Stimulated activated CD8-positive, alpha-beta memory T cell treated with anti-CD3 and anti-CD28 coated beads, Interleukin-4, amount 100 ng/mL, for 1 hour (primary cell): ENCODE measurements at places on chromosomes 3 and 15.

DNA sequence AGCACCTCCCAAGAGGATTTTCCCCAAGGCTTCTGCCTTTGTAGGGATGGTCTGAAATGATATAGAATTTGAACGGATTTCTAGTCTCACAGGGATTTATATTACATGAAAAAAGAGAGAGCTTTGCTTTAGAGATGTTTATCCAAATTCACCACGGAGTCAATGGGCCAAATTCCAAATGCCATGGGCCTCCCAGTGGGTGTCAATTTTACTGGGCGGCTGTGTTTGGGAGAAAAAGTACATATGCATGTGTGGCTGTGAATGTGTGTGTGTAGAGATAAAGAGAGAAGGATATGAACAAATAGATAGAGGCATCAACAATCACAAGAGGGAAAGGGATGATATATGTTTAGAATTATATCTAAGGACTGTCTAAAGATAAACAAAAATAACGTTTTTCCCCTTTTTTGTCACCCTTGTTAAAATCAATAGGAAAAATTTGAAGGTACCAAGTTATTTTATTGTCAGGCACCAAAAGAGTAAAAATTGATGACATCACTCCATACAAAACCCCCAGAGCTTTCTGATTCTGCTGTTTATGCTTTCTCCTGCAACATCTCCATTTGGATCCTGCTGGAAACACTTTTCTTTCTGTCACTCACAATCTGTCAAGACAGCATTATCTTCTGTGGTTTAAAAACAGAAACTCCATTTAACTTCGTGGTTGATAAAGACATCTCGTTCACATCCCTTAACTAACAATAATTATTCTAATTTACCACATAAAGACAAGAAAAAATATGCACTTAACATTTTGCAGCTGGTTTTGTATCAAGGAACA is 160.7 kb downstream of the FHIT start:
- DNase-seq = no peak

DNA sequence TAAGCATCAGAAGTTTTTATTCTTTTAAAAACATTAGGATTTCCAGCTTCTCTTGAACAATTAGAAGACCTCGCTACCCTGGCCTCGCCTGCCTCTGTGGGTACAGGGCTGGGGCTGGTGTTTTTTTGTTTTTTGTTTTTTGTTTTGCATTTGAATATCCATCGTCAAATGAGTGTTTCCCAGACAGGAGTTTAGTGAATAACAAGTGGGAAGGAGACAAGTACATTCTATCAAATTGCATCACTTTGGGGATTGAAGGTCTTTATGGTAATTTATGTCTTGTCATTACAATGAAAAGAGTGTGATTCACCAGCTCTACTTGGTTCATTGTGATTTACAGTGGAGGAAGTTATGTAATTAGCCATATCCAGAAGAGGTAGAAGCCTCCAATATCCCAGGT is 161.1 kb upstream of the UBE2E1 start:
- no peak for DNase-seq

GRCh38 chr3:184316792-184317191 is 2.4 kb downstream of the EIF4G1 start:
- no peak for DNase-seq

- no peak for DNase-seq
These were observed 98.3 kb downstream of the CMSS1 start for GRCh38 chr3:99915906-99916432.

DNA sequence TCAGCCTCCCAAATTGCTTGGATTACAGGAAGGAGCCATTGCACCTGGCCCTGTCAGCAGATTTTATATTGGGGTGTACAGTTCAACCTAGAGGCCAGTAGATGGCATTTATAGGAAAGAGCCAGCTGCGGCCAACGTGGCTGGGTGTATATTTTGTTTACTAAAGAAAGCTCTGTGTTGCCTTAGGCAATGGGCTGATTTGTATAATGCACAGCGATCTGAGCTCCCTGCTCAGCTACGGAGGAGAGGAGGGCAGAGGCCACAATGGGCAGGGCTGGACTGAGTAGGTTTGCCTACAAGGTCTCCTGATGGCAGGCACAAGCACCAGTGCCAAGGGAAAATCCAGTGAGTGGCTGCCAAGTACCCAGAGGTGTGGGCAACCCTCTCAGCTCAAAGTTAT is 282.4 kb downstream of the ARPP21 start:
- DNase-seq = no peak

DNA sequence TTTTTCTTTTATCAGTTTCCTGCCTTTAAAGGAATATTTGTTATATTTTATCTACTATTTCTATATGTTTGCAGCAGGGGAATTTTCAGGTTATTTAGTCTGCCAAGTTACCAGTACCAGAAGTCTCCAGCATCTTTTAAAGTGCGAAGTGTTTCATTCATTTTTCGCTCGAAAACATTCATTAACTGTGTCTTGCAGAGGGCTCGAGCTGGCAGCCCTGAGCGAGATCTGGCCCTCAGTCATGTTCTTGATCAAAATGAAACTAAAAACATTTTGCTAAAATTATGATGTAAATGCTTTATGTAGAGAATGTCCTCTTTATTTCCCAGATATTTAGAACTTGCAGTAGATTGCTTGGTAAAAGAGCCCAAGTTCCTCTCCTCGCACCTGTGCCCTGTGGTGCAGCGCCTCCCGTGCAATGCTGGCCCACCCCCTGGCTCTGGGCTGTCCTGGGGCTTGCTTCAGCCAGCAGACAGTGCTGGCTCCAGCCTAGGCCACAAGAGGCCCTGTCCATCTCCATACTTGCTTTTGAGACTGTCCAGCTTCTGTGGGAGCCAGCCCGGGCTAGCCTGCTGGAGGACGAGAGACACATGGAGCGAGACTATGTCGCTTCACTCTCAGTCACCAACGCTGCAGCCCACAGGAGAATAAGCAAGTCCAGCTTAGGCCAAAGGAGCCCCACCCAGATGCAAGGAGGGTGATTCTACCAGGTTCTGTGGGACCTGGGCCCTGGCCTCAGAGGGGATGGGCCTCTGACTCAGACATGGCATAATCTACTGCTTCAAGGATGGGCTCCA is 71.9 kb upstream of the PRR23E start:
- no peak for DNase-seq

GRCh38 chr3:67305922-67306321 is 307.8 kb downstream of the KBTBD8 start:
- DNase-seq = no peak
